Naive B cell (primary cell): ENCODE measurements at places on chromosomes 16 and 17. TPM values are rescaled to one million over a fixed set of nuclear protein-coding genes. Genes with fewer than 3 reads are reported as not detected.

The PROCA1 gene
- 1.1 TPM for polyA plus RNA-seq

The STH gene
- polyA plus RNA-seq, result not detected

The PITPNM3 gene
- polyA plus RNA-seq, result not detected

The OR3A3 gene
- polyA plus RNA-seq, result not detected

The CCL11 gene
- polyA plus RNA-seq, result not detected

The EFCAB13 gene
- 36.9 TPM for polyA plus RNA-seq

The ITGA3 gene
- polyA plus RNA-seq, result 0.60 TPM

DNA sequence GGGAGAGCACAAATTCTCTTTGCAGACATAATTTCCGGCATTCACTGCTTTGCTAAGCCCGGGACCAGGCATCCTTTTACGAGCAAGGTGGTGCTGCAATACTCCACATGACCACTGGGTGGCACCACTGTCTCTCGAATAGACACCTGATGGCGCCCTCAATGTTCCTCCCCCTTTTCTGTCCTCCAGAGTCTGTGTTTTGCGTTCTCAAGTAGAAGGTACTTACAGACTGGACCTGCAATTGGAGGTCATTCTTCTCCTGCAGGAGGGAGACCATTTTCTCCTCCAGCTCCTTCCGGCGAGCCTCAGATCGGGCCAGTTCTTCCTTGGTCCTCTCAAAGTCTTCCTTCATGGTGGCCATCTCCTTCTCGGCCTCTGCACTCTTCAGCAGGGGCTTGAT lies 45.2 kb downstream of the MYH13 start:
- H3K4me3 ChIP-seq, result no peak overlapping the region
- H3K27me3 ChIP-seq, result peaks cover 11% of the 10 kb centered on the region
- no peaks in the 10 kb centered on the region for H3K36me3 ChIP-seq
- peak; percentile 42 for DNase-seq
- H3K4me1 ChIP-seq, result peaks cover 4% of the 10 kb centered on the region

GRCh38 chr17:55053855-55054254 lies 85.3 kb downstream of the STXBP4 start:
- no peaks in the 10 kb centered on the region for H3K4me1 ChIP-seq
- DNase-seq, result no peak
- no peak overlapping the region for H3K27ac ChIP-seq
- peaks cover 7% of the 10 kb centered on the region for H3K36me3 ChIP-seq
- H3K4me3 ChIP-seq, result no peak overlapping the region

- no peaks in the 10 kb centered on the region for H3K36me3 ChIP-seq
- no peak for DNase-seq
- H3K4me1 ChIP-seq, result no peaks in the 10 kb centered on the region
- H3K27ac ChIP-seq, result no peak overlapping the region
- H3K4me3 ChIP-seq, result no peak overlapping the region
- peaks cover 17% of the 10 kb centered on the region for H3K27me3 ChIP-seq
Observed at GRCh38 chr17:51402899-51403298, 142.6 kb downstream of the UTP18 start.

- H3K27ac ChIP-seq, result peak overlapping the region; percentile 99
- H3K4me1 ChIP-seq, result peaks cover 34% of the 10 kb centered on the region
- H3K36me3 ChIP-seq, result peaks cover 19% of the 10 kb centered on the region
- DNase-seq, result peak; percentile 81
- H3K4me3 ChIP-seq, result peak overlapping the region; percentile 88
- no peaks in the 10 kb centered on the region for H3K27me3 ChIP-seq
Observed at GRCh38 chr16:30660424-30661261, 2.4 kb downstream of the FBRS start.

DNA sequence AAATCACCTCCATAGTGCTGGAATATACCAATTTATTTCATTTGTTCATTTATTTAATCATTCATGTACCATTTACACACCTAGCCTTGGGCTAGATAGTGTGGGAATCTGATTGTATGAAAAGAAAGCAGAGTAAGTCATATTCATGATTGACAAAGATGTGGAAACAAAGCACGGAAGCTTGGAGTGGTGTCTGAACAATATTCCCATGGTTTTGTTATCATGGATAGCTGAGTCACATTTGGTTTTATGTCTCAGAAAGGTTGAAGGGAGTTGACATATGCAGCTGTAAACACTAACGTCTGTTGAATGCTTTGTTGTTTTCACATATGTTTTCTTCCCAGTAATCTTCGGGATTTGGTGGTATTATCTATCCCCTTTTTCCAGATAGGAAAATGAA lies 76.6 kb downstream of the MAP2K4 start:
- DNase-seq, result no peak
- no peaks in the 10 kb centered on the region for H3K27me3 ChIP-seq
- peaks cover 18% of the 10 kb centered on the region for H3K4me1 ChIP-seq
- peaks cover 19% of the 10 kb centered on the region for H3K36me3 ChIP-seq
- H3K27ac ChIP-seq, result peak overlapping the region; percentile 40
- no peak overlapping the region for H3K4me3 ChIP-seq

DNA sequence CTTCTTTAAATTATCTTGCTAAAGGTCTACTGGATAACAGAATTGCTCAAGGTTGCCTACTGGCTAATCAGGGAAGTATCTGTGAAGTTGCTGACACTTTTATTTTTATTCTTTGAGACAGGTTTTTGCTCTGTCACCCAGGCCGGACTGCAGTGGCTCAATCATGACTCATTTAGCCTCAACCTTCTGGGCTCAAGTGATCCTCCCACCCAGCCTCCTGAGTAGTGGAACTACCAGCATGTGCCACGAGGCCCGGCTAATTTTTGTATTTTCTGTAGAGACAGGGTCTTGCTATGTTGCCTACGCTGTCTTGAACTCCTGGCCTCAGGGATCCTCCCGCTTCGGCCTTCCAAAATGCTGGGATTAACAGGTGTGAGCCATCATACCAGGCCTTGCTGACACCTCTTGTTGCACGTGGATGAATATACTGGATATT lies 43.1 kb downstream of the GLG1 start:
- H3K36me3 ChIP-seq, result no peaks in the 10 kb centered on the region
- H3K4me1 ChIP-seq, result peaks cover 50% of the 10 kb centered on the region
- H3K27ac ChIP-seq, result peak overlapping the region; percentile 50
- no peak overlapping the region for H3K4me3 ChIP-seq

DNA sequence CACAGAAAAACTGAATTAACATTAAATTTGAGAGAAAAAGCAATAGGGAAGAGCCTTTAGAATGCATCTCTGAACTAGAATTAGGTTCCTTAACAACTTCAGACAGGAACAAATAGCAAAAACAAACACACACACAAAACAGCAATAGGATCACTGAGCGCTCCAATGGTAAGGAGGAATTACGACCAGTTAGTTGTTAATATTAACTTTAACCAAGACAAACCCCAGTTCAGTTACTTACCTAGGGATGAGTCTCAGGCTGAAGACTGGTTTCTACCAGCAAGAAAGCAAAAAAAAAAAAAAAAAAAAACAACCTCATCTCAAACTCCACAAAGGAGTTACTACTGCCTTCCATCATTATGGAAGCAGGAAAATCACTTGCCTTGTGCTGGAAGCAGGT lies 14.6 kb downstream of the DHRS7B start:
- H3K36me3 ChIP-seq, result peaks cover 8% of the 10 kb centered on the region
- peaks cover 13% of the 10 kb centered on the region for H3K4me1 ChIP-seq
- no peak for DNase-seq
- no peaks in the 10 kb centered on the region for H3K27me3 ChIP-seq

- no peaks in the 10 kb centered on the region for H3K4me1 ChIP-seq
- H3K36me3 ChIP-seq, result peaks cover 18% of the 10 kb centered on the region
- H3K27ac ChIP-seq, result peak overlapping the region; percentile 77
Observed at GRCh38 chr17:2440930-2441329, 40.1 kb upstream of the MNT start.

GRCh38 chr17:68290955-68291835 lies at the start of the genes ARSG and SLC16A6:
Gene ARSG (plus strand): TSS chr17:68291495. CDS start chr17:68307494, 15,999 bp downstream.
Gene SLC16A6 (minus strand): TSS chr17:68291127. CDS start chr17:68278320, 12,807 bp downstream.
- no peaks in the 10 kb centered on the region for H3K36me3 ChIP-seq
- peak within 1 kb of the TSS; percentile 93 for H3K27ac ChIP-seq

DNA sequence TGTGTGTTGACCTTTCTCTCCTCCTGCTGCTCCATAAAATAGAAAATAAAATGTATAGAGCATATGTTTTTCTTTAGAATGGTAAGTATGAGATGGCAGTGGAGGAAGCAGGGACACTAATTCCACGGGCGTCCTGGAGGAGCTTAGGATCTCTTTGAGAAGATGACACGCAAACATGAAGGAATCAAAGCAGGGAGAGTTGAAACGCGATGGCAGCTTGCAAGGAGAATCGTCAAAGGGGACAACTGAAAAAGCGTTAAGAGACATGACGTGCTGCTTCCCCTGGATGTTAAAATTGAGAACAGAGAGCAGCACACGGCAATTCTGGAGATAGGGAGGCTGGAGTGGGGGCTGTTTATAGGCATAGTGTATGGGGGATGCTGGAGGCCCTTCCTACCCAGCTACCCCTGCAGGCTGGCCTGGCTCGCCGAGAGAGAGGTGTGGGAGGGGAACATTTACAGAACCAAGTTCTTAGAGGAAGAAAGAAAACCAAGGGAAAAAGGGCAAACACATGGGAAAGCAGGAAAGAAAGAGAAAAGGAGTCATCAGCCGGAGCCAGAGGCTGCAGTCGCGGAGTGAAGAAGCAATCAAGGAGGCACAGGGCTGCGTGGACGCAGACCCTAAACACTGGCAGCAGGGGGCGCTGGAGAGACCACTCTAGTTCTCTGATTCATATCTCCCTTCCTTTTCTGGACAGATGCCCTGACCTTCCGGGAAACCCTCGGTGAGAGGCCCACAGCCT lies 55.8 kb downstream of the MYH13 start:
- peaks cover 9% of the 10 kb centered on the region for H3K27me3 ChIP-seq
- H3K36me3 ChIP-seq, result no peaks in the 10 kb centered on the region
- H3K4me3 ChIP-seq, result no peak overlapping the region
- no peak overlapping the region for H3K27ac ChIP-seq

DNA sequence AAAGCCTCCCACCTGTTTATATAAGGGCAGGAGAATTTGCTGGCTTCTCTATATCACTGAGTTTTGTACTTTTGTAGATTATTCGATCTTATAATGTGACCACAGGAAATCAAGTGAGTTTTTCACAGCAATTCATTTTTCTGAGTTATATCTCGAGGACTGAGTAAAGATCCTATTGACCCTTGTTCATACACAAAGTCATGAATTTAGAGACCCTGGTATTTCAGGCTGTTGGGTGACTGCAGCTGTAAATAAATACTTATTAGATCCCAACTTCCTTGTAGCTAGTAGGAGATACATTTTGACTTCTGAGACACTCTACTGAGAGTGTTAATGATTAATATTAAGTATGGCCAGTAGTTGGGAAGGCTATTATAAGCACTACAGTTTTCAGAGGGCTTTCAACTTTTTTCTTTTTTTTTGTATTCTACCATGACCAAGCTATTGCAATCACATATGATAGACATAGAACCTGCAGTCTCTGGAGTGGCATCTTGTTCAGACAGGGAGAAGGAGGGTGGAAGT lies 3.2 kb upstream of the KRT20 start:
- no peak for DNase-seq
- H3K4me3 ChIP-seq, result no peak overlapping the region
- H3K36me3 ChIP-seq, result no peaks in the 10 kb centered on the region
- H3K27ac ChIP-seq, result no peak overlapping the region
